Breast epithelium (tissue), 4 donors: ENCODE measurements at places on chromosomes 6 and 20. TPM values are rescaled to one million over a fixed set of nuclear protein-coding genes. Genes with fewer than 3 reads are reported as not detected.

- H3K4me1 ChIP-seq, result no peaks in the 10 kb centered on the region
- H3K4me3 ChIP-seq, result no peak overlapping the region
- H3K27ac ChIP-seq, result no peak overlapping the region
- DNase-seq, result no peak
- no peaks in the 10 kb centered on the region for H3K27me3 ChIP-seq
Measured at GRCh38 chr20:62236766-62237513, 1.4 kb upstream of the OSBPL2 start.

DNA sequence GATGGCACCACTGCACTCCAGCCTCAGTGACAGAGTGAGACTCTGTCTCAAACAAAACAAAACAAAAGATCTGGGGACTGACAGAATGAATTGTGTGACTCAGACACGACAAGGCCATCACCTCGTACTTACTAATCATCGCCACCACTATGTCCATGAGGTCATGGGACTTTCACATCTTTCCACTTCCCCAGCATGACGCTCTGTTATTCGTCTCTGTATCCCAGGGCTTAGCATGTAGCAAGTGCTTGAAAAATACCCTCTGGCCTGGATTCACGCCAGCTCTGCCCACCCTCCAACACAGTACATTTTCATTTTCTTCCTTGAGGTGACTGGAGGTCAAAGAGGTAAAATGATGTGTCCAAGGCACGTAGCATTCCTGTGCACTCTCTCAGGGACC, 27.8 kb downstream of the FGD2 start:
- no peak overlapping the region for H3K27ac ChIP-seq
- H3K36me3 ChIP-seq, result no peaks in the 10 kb centered on the region
- H3K4me1 ChIP-seq, result no peaks in the 10 kb centered on the region
- no peak for DNase-seq

DNA sequence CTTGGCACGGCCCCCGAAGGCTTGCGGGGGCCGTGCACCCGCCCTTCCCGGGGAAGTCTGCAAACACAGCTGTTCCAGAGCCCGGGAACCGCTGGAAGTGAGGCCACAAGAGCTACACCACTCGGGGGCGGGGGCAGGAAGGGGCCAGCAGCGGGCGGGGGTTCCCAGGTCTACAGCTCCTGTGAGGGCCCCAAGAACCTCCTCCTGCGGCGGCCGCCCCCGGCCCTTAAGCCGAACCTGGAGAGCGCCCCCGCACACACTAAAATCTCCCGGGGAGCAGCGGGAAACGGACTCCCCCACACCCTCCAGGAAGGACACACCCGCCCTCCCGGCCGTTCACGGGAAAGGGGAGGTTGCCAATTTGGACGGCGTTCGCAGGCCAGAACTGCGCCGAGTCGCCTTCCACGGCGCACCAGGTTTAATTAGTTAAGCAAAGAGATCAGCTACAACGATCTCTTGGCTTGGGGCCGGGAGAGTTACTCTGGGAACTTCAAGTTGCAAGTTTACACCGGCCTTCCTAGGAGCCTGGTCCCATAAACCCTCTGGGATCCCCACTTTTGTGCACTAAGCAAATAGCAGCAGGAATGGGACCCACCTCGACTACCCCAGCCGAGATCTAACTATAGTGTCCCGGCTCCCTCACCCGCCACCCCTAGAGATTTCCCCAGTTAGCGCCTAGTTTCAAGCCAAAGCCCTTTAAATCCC, 1.7 kb downstream of the JAG1 start:
- H3K36me3 ChIP-seq, result no peaks in the 10 kb centered on the region
- H3K4me1 ChIP-seq, result no peaks in the 10 kb centered on the region
- H3K27me3 ChIP-seq, result no peaks in the 10 kb centered on the region
- H3K4me3 ChIP-seq, result peak overlapping the region; percentile 93
- H3K27ac ChIP-seq, result peak overlapping the region; percentile 96
- peak; percentile 44 for DNase-seq

The PBOV1 gene
- total RNA-seq, result not detected

The SEL1L2 gene
- not detected for total RNA-seq

DNA sequence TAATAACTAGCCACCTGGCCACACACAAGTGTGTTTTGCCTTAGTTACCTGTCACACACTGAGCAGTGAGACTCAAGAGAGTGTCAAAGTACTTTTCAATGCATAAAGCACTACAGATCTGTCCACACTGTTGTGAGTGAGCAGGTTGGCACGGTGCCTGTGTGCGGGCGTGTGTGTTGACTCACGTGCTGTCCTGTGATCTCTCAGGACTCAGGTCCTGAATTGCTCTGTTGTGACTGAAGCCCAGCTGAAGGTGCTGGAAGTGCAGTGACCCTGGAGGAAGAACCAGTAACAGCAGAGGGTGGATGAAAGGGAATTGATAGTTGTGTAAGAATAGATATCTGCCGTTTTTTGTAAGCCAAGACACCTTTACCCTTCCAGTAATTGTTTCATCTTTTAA, 18.3 kb downstream of the SLC16A10 start:
- H3K4me1 ChIP-seq, result no peaks in the 10 kb centered on the region
- H3K27me3 ChIP-seq, result no peaks in the 10 kb centered on the region
- no peak overlapping the region for H3K27ac ChIP-seq
- no peaks in the 10 kb centered on the region for H3K36me3 ChIP-seq

The PRR18 gene
- not detected for total RNA-seq

The ZBTB12 gene
- 0.64 TPM for total RNA-seq

GRCh38 chr6:95676011-95676628, 98.8 kb downstream of the MANEA start:
- H3K36me3 ChIP-seq, result no peaks in the 10 kb centered on the region
- H3K27ac ChIP-seq, result no peak overlapping the region
- H3K4me3 ChIP-seq, result no peak overlapping the region
- H3K4me1 ChIP-seq, result no peaks in the 10 kb centered on the region

The LRFN2 gene
- not detected for total RNA-seq

DNA sequence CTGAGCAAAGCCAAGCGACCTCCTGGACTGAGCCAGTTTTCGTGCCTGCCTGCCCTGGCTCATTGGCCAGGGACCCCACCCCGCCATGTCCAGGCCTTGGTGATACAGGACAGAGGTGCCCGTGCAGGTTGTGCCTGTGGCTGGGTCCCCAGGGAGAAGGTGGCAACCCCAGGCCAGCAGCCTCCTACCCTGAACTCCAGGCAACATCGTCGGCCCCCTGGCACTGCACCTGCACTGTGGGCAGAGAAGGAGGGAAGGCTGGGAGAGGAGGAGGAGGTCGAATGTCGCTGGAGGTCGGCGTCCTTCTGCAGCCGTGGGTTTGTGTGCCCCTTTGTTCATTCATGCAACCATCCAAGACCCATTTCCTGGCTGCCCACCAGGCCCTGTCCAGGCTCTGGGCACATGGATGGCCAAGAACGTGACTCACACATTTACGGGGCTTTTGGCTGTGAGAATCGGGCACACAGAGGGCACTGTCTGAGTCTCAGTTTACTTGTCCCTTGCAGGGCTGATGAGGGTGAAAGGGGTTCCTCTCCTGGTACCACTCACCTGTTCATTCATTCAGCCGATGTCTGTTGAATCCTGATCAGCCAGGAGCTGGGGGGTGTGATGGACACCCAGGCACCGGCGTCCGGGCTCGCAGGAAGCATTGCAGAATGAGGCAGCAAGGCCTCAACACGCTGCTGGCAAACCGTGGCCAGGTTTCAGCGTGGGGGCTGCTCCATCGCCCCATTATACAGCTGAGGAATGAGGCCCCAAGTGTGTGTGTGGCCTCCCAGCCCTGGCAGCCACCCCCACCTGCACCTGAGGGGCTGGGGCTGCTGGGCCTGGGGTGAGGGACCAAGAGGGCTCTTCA, 2.3 kb upstream of the RBBP8NL start:
- H3K4me3 ChIP-seq, result no peak overlapping the region
- H3K27ac ChIP-seq, result no peak overlapping the region
- H3K36me3 ChIP-seq, result no peaks in the 10 kb centered on the region
- H3K4me1 ChIP-seq, result peaks cover 9% of the 10 kb centered on the region
- DNase-seq, result no peak

The KCNK17 gene
- total RNA-seq, result 0.33 TPM

DNA sequence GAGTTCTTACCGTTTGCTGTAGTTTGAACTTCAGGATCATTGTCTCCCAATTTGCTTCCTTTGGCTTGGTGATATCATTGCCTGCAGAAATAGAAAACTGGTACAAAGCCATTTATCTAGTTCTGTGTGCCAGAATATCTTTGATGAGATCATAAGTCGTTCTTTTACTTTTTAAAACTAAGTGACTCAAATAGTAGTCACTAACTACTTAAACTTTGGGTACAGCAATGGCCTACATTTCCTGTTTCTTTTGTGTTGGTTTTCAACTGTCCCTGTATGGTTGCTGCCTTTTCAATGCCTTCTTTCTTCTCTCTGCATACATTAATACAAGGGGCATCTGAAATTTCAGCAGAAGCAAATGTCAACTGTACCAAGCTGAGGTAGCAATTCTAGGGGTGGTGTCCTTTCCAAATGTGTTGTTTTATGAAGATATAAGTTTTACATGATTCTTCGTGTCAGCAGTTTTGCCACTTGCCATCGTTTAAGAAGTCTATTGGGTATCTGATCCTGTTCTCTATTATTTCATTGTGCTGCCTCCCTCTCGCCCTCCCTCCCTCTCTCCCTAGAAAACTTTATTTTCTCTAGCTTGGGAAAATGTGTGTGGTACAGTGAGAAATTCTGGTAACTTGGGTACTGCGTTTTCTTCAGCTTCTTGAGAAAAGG, 238.5 kb downstream of the FARS2 start:
- no peak overlapping the region for H3K4me3 ChIP-seq
- no peaks in the 10 kb centered on the region for H3K36me3 ChIP-seq
- no peaks in the 10 kb centered on the region for H3K4me1 ChIP-seq
- no peak overlapping the region for H3K27ac ChIP-seq
- no peaks in the 10 kb centered on the region for H3K27me3 ChIP-seq

The SLC23A2 gene
- total RNA-seq, result 14.6 TPM

DNA sequence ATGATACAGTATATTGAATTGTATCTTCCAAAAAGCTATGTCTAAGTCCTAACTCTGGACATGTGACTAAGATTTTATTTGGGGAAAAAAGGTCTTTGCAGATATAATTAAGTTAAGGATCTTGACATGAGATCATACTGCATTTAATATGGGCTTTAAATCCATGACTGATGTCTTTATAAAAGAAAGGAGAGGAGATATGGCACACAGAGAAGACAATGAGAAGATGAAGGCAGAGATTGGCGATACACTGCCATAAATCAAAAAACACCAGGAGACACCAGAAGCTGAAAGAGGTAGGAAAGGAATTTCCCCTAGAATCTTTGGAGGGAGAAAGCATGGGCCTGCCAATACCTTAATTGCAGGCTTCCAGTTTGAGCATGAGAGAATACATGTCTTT, 1450.2 kb downstream of the HACE1 start:
- no peaks in the 10 kb centered on the region for H3K36me3 ChIP-seq
- H3K4me3 ChIP-seq, result no peak overlapping the region
- no peaks in the 10 kb centered on the region for H3K27me3 ChIP-seq

- no peaks in the 10 kb centered on the region for H3K27me3 ChIP-seq
- no peaks in the 10 kb centered on the region for H3K36me3 ChIP-seq
- DNase-seq, result no peak
- H3K4me1 ChIP-seq, result no peaks in the 10 kb centered on the region
- peak overlapping the region; percentile 86 for H3K27ac ChIP-seq
Measured at GRCh38 chr6:87151471-87151780, 3.9 kb upstream of the ZNF292 start.

- no peaks in the 10 kb centered on the region for H3K4me1 ChIP-seq
- no peaks in the 10 kb centered on the region for H3K36me3 ChIP-seq
Measured at GRCh38 chr20:1964061-1964460, 29.8 kb downstream of the PDYN start.

The BACH2 gene
- total RNA-seq, result 6.2 TPM

DNA sequence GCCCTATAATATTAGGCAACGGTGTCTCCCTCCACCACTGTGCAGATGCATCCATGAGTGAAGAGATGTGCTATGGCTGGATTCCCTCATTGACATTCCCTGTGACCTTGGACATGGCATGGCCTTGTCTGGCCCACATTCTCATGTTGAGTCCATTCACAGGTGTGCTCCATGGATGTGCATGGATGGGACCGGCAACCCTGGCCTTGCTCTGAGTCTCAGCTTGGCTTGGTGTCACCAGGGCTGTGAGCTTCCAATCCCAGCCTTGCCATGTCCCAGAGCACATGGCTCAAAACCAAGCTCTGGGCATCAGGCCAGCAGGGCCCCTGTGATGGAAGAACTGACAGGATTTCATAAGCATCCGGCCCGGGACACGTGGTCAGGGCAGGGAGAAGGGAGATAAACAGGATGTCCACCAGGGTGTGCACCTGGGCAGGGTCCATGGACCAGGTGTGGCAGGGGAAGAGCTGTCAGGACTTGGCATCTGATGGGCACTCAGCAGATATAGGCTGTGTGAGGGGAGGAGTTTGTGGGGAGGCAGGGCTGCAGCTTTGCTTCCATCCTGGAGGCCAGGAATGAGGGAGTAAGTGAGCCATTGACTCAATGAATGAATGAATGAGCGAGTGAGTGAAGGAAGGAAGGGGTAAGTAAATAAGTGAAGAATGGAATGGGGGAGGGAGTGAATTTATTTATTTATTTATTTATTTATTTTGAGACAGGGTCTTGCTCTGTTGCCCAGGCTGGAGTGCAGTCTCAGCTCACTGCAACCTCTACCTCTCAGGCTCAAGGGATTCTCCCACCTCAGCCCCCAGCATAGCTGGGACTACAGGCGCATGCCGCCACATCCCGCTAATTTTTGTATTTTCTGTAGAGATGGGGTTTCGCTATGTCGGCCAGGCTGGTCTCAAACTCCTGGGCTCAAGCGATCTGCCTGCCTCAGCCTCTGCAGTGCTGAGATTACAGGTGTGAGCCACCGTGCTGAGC, 15.7 kb downstream of the NRSN2 start:
- H3K36me3 ChIP-seq, result no peaks in the 10 kb centered on the region
- no peaks in the 10 kb centered on the region for H3K27me3 ChIP-seq
- H3K4me3 ChIP-seq, result no peak overlapping the region
- peak overlapping the region; percentile 25 for H3K27ac ChIP-seq

The TAF8 gene
- 15.7 TPM for total RNA-seq

- peaks cover 13% of the 10 kb centered on the region for H3K4me1 ChIP-seq
- no peaks in the 10 kb centered on the region for H3K27me3 ChIP-seq
- peak; percentile 83 for DNase-seq
- H3K36me3 ChIP-seq, result no peaks in the 10 kb centered on the region
- H3K27ac ChIP-seq, result peak overlapping the region; percentile 56
Measured at GRCh38 chr20:44720621-44720996, 5.4 kb downstream of the CCN5 start.

GRCh38 chr6:7646394-7646793, 56.4 kb downstream of the SNRNP48 start:
- H3K27me3 ChIP-seq, result no peaks in the 10 kb centered on the region
- no peaks in the 10 kb centered on the region for H3K4me1 ChIP-seq
- no peak for DNase-seq
- H3K36me3 ChIP-seq, result no peaks in the 10 kb centered on the region
- no peak overlapping the region for H3K27ac ChIP-seq
